Activated T-helper 1 cell treated with Interleukin-2 at 50 U/mL for 16 hours (primary cell): ENCODE measurements at places on chromosomes 5 and 9.

DNA sequence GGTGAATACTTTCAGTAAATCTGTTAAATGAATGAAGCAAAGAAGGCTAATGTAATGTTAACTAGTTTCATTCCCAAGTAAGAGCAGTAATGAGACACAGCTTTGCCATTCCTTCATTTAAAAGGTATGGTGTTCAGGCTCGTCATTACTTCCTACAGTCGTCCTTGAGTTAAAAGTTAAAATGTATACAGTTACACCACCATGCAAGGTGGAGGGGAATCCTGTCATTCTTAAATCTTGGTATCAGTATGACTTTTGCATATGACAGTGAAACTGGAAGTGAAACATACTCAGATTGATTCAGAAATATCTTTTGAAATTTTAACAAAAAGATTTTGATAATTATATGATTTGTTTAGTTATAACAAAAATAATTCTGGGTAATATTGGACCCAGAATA is 25.9 kb downstream of the MTRR start:
- DNase-seq: no peak

DNA sequence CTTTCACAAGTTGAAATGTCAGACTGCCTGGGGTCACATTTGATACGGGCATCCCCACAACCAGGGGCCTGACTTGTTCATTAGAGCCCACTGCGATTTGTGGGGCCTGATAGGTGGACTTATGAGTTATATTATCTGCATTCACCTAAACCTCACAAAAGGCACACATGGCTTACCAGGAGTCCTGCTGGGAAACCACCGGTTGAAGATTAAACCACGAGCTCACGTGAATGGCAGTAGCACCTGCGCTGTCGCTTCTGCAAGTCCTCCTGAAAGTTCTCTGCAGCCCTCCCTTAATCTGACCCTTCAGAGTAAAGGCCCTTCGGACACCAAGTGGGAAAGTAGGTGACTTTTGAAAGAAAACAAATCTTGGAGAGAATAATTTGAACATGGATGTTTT is 68.9 kb downstream of the PPIC start:
- no peak for DNase-seq

DNA sequence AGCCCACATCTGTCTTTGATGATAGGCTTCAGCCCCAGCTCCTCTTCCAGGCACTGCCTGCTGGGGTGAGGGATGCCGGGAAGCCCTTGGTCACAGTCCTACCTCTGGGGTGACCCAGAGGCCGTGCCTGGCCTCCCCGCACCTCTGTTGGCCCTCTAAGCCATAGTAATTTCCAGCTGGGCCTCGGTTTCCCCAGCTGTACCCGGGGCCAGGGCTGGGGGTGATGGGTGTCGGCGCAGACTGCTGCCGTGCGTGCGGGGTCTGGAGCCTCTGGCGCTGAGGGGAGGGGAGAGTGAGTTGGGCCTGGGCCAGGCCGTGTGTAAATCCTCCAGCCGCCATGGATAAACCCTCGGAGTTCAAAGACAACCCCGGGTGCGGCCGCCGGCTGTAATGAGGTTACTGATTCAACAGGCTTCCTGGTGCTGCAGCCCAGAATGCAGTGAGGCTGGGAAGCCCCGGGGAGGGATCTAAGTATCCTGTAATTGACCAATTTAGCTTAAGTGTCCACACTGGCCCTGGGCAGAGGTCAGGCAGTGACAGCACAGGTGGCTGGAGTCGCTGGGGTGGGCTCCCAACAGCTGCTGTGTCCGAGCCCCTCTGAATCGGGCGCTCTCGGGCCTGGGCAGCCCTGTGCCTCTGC is 7.1 kb downstream of the RXRA start:
- DNase-seq: no peak

DNA sequence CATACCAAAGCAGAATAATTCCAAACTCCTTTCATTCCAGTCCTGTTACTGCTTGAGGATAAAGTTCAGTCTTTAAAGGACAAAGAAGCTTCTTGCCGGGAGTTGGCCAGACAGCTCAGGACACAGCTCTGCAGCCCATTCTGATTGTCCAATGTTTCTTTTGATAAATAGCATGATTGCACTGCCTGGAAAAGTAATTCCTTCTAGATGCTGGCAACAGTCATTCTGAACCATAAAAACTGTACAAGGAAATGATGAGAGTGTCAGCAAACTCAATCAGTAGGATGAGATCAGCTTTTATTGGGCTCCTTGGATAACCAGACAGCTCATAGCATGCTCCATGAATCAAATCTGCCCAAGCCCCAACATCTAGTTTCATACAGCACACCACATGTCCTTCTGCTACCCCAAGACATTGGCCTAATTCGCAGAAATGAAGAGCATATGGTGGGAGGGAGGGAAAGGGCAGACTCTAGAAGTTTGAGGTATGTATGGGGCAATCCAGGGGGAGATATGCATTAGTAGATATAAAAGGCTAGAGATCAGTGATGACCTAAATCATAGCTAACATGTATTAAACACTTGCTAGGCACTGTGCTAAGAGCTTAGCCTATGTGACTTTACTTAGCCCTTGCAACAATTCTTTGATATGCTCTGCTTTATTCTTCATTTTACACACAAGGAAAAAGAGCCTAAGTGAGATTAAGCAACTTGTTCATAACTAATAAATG is 219.9 kb upstream of the NREP start:
- DNase-seq: no peak

- DNase-seq: peak; percentile 69
Observed at GRCh38 chr9:132877824-132878694, at the start of gene AK8. Gene AK8 (minus strand): TSS chr9:132878284. CDS start chr9:132878255, 29 bp downstream.

GRCh38 chr5:25414742-25415141 is 770.0 kb upstream of the CDH10 start:
- DNase-seq: no peak

DNA sequence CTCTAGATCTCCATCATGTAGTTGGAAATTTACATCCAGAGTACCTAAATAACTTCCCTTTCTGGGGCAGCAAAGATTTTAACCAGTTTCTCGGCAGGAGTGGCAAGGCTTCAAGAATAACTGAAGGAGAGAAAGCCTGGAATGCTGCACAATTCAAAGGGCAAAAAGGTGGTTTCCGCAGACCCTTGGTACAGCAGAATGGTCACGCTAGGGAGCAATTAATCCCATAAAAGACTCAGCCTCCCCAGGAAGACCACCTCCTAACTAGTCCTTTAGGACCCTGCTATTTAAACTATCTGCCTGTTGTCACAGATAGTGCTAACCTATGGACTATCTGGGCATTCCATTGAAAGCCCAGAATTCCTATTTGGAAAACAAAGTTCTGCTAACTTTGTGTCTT is 3.6 kb downstream of the HTR1A start:
- DNase-seq: no peak

DNA sequence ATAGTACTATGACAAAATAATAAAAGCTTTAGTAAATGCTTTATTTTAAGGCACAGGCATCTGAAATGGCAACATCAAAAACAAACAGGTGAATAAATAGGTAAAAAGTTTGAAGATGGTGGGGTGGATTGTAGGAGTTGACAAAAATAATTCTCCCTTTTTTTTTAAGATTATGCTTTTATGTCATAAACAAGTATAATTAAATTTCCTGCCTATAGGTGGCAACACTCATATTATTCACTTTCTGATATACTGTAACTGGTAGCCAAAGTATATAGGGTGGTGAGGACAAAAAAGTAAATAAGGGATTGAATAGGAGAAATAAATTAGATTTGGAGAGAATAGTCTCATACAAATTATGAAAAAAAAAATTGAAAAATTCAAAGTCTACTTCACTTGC is 120.0 kb upstream of the ACOT12 start:
- no peak for DNase-seq

DNA sequence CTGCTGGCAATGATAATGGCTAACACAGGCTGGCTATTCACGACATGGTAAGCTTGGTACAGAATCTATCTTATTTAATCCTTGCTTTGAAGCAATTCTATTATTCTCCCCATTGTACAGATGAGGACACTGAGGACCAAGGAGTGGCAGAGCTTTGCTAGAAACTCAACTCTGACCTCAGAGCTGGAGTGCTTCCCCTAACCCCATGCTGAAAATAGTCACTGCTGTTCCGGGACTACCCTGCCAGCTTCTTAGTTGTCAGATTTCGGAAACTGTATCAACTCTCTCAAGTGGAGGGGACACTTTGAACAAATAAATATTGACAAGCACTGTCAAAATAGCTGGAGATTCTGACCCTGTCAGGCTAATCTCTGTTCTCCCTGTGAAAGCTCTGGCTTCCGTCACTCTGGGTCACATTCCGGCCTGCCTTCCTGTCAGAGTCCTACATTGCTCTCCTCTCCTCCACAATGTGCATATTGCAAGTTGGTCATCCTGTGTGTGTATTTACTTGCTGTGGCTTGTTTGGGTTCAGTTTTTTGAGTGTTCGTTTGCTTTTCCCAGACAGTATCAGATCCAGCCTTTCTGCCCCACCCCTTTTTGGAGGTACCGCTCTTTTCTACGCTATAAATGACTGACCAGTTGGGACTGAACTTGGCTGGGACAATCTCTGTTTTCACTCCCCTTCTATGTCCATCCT is 134.3 kb upstream of the MAP1B start:
- DNase-seq: no peak
